ENCODE measurements at places on chromosomes 16 and 17. TPM values are rescaled to one million over a fixed set of nuclear protein-coding genes. Genes with fewer than 3 reads are reported as not detected.
A peak's percentile ranks its signal among the peaks of the same experiment; 100 is the strongest.

GRCh38 chr16:73000020-73000906, 47.7 kb downstream of the ZFHX3 start:
- DNase-seq, result no peak

DNA sequence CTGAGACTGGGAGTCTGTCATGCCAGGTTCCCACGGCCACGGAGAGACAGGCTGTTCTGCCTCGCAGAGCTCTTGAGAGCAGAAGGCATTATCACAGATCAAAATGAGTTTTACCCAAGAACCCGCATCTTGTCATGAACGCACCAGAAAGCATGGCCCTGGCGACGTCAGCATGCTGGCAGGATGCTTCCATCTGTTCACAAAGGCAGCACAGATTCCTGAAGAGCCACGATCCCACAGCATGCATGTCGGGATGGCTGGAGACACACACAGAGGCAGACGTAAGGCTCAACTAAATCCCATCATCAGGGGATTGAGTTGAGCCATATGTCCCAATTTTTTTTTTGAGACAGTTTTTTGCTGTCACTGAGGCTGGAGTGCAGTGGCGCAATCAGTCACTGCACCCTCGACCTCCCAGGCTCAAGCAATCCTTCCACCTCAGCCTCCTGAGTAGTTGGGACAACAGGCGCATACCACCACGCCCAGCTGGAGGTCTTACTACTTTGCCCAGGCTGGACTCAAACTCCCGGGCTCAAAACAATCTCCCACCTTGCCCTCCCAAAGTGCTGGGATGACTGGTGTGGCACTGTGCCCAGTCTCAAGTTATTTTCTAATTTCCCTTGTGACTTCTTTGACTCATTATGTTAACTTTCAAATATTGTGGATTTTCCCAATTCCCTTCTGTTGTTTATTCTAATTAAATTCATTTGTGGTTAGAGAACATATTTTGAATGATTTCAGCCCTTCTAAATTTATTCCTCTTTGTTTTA, 11.1 kb downstream of the FANCA start:
- DNase-seq, result no peak

- no peak for DNase-seq
Measured at GRCh38 chr17:28216528-28216927, 102.5 kb upstream of the TMEM97 start.

- DNase-seq, result no peak
Measured at GRCh38 chr17:34364751-34365150, 1.7 kb upstream of the CCL1 start.

GRCh38 chr16:85491798-85492294, 121.3 kb upstream of the GSE1 start:
- DNase-seq, result no peak

DNA sequence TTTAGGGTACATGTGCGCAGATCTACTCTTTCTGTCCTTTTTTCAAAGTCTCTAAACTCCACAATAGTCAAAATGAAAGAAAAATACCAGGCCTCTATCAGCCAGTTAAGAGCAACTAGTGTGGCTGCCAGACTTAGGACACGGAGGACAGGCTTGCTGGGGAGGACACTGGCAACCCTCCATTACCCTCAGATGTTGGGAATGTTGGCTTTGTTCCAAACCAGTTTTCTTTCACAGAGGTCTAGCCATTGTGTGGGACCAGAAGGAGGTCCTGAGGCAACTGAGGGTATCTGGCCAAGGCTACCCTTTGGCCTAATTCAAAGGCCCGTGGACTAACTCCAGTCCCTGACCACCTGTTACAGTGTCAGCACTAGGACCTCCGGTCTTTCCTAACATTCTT, 51.2 kb upstream of the MED9 start:
- no peak for DNase-seq

DNA sequence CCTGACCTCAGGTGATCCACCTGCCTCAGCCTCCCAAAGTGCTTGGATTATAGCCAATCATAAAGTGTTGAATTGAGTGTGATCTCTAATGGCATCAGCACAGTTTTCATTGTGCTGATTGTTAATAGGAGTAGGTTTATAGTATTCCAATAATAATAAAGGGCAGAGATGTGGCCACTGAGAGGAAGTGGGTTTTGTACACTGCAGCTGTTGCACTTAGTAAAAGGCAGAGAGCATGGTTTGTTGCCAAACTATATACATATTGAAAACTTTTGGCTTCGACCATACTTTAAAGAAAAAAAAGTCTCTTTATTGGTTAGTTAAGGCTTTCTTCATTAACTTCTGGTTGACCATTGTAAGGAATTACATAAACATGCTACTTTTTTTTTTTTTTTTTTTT, 185.9 kb downstream of the CDK5R1 start:
- DNase-seq, result no peak

- DNase-seq, result no peak
Measured at GRCh38 chr16:27287887-27288286, 19.3 kb upstream of the NSMCE1 start.

- no peak for DNase-seq
Measured at GRCh38 chr17:80125656-80126448, 21.1 kb downstream of the EIF4A3 start.

DNA sequence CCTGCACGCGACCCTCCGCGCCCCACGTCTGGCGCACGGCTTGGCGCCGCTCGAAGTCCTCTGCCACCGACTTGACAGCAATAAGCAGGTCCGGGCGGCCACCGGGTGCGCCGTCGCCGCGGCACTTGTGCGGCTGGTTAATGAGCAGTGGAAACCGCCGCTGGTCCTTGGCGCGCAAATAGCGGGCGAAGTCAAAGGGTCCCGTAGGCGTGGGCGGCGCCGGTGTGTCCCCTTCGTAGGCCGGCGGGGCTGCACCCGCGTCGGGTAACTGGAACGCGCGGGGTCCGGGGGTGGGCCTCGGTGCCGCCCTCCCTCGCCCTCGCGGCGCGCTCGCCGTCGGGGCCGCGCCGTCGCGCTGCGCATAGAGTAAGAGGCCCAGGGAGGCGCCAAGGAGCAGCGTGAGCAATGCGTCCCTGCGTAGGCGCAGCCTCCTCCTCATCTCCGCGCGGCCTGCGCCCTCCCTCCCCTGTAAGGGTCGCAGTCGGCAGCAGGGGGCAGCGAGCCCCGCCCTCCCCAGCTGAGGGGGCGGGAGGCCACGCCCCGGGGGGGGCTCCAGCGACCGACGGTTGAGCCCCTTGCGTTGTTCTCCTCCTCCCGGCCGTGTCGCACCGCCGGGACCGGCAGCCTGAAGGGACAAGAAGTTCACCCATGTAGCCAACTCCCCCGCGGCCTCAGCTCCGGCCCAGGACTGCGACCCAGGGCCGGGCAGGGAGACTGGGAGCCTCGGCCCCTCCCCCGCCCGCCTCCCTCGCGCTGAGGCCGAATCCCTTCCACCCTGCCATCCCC, 558 bp downstream of the B3GNT9 start:
- DNase-seq, result peak; percentile 67

DNA sequence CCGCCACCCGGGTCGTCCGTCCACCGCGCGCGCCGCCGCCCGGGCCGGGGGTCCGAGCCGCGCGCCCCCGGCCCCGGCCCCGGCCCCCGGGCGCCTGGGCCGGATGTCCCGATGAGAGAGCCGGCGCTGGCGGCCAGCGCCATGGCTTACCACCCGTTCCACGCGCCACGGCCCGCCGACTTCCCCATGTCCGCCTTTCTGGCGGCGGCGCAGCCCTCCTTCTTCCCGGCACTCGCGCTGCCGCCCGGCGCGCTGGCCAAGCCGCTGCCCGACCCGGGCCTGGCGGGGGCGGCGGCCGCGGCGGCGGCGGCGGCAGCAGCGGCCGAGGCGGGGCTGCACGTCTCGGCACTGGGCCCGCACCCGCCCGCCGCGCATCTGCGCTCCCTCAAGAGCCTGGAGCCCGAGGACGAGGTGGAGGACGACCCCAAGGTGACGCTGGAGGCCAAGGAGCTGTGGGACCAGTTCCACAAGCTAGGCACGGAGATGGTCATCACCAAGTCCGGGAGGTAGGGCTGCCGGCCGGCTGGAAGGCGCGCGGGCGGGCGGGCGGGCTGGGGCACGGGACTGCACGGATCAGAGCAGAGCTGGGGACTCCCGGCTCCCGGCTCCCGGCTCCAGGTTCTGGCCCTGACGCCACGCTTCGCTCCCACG, 548 bp downstream of the TBX2 start:
- no peak for DNase-seq

DNA sequence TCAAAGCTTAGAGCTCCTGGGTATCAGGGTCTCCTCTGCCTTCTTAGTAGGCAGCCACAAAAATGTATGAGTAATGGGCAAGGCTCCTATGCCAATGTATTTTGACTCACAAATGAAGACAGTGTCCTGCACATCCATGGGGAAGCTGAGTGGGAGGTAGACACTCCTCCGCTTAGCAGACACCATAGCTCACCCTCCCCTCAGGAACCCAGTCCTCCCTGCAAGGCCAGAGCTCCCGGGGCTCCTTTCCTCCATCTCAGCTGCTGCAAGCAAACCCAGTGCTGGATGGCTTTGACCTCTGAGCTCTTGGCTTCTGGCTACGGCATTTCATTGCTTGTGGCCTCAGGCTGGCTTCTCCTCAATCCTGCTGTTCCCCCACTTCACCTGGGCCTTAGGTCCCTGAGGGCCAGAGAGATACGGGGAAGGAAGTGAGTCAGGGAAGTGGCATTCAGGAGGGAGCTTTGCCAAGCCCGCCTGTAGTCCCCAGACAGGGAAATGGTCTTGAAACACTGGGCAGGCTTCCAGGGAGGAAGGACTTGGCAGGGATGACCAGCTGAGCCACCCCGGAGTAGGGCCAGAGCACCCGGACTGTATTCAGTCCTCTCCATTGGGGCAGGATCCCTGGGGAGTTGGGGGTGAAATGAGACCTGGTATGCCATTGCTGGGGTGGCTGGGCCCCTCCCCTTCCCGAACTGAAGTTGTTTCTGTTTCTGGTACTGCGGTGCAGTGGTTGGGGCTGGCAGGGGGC, 4.5 kb downstream of the ABCC3 start:
- DNase-seq, result no peak

- DNase-seq, result no peak
Measured at GRCh38 chr17:18257268-18257981, 1.1 kb downstream of the FLII start.

DNA sequence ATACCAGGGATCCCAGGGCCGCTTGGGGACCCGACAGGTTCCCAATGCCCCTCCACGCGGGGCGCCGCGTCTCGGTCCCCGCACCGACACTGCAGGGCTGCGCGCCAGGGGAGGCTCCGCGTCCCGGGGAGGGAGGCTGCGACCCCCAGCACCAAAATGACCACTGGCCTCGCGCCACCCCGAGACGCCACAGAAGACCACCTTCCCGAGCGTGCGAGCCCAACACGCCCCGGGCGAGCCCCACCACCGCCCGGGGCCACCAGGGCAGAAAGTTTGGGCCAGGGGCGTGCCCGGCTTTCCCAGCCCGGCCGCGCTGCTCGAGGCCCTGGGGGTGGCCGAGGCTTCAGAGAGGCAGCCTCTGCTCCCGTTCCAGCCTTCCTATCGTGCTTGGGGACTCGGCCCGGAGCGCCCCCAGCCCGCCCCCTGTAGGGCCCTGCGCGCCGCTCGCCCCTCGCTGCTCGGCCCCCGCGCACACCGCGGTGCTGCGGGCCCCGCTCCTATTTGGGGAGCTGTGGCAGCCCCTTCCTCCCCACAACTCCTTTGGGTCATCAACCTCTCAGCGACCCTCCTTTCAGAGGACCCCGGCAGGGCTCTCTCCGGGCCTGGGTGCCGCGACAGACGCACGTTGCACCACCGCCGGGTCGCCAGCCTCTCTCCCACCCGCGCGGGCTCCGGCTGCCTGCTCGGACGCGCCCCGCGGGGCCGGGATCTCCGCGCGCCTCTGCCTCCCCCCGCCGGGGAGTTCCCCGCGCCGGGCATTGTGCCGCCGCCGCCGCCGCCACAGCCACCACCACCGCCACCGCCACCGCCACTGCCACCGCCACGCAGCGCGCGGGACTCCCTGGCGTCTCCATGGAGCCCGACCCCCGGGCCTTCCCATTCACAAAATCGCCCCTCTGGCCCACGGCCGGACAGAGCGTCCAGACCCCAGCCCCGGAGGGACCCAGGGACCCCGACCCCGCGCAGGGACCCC, 892 bp downstream of the RBFOX3 start:
- DNase-seq, result no peak

- no peak for DNase-seq
Measured at GRCh38 chr17:66517336-66518009, 215.1 kb downstream of the PRKCA start.

DNA sequence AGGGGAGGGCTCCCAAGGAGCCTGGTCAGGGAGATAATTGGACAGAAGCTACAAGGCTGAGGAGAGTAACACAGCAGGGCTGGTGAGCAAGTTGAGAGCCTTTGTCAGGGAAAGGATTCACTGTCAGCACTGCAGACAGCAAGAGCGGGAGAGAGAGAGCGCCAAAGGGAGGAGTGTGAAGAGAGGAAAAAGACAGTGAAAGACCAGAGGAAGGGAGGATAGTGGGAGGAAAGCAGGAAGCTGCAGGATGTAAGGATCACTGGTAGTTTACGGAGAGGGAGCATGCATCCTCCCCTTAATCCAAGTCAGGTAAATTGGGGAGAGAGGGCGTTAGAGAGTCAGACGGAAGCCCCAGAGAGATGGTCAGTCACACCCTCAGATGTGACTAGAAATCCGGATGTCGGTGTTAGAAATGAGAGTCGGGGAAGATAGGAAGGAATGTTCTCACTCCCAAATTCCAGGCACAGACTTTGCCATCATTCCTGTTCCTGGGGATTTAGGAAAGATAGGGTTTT, 13.8 kb upstream of the SPOP start:
- DNase-seq, result no peak

DNA sequence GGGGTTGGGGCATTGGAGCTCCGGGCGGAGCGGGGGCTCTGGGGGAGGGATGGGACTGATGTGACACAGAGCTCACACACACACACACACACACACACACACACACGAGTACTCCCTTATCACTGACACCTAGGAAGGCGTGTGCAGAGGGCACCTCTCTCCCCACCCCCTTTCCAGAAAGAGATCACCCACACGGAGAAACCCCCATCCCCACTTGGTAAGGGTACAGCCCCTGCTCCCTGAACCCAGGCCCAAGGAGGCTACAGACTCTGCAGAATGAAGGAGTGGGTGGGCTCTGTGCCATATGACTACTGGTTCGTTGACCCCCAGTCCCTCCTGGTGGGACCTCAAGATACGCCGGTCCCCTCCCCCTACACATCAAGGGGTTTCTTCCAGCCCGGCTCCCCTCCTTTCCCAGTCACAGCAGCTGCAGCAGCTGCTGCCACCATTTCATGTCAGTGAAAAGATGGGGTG, 8.7 kb upstream of the ARHGAP23 start:
- DNase-seq, result no peak

The C16orf92 gene
- not detected for polyA plus RNA-seq

The CASKIN2 gene
- 28.3 TPM for polyA plus RNA-seq

The TERB1 gene
- not detected for polyA plus RNA-seq

The TSNAXIP1 gene
- polyA plus RNA-seq, result 9.4 TPM

All from renal cortex interstitium (tissue), 15 donors.